ENCODE measurements at places on chromosomes 7 and 10. TPM values are rescaled to one million over a fixed set of nuclear protein-coding genes. Genes with fewer than 3 reads are reported as not detected.

- DNase-seq, result peak; percentile 44
Measured at GRCh38 chr7:75879771-75880184, 944 bp downstream of the RHBDD2 start.

Gene CUBN
- total RNA-seq, result 7.7 TPM

DNA sequence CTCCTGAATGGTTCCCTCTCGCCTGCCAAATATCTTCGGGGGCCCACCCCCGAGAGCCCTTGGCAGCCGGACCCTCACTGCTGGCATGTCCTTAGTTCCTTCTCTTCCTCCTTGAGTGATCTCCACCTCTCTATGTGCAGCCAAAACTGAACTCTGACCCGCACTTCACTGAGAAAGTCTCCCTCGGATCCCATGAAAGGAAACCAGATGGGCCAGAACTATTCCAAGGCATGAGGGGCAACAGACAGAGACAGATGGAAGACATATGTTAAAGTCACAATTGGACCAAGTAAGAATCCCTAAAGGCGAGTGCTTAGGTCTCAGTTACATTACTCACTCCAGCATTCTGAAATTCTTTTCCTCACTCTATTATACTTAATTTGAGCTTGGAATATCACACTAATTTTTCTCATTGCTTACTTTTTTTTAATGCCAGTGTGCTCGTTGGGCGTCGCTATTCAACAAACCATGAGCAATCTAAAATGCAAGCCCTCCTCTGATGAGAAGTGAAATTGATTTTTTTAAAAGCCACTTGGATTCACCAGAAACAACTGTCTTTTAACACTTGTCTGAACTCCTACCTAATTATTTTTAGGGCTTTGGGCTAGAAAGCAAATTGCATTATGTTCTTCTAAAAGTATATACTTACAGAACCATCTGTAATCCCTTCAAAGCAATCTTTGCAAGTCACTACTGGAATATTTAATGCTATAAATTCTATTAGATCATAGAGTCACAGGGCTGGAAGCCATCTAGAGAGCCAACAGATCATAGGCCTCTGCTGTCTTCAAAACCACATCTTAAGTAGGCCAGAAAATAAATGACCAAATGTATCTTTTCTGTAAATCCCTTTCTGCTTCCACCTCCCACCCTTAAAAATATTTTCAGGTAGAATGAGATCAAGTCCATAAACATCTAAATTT, 43.3 kb upstream of the EZH2 start:
- DNase-seq, result no peak

DNA sequence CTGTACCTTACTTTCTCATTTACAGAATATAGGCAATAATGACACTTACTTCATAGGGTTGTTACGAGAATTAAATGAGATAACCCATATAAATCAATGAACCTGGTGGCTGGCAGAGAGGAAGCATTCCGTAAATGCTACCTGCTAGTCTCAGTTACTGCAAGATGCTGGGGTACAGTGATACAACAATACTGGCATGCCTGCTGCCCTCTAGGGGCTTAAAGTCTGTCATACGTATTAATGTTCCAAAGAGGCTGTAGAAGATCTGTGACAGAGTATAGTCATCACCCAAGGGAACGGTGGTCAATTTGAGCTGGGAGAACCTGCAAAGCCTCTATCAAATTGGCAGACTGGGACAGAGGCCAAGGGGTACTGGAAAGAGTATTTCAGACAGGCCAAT, 421.5 kb downstream of the GPAM start:
- no peak for DNase-seq

DNA sequence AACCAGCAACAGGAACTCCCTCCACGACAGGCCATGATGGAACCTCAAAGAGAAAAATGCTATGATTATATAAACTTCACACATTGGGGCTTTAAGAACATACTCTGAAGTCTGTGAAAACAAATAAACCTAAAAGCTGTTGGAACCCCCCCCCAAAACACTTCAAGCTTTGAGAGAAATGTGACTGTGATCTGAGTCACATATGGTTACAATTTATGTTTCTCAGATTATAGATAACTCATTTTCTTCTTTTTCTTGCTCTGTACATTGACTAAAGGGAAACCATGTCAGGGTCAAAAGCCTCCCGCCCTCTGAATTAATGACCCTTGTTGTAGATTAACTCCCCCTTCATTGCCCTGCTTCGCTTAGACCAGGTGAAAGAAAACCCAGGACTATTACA, 15.8 kb downstream of the VOPP1 start:
- no peak for DNase-seq

GRCh38 chr7:128022631-128023532, 8.4 kb downstream of the LRRC4 start:
- no peak for DNase-seq

Gene HNRNPF
- total RNA-seq, result 124 TPM

DNA sequence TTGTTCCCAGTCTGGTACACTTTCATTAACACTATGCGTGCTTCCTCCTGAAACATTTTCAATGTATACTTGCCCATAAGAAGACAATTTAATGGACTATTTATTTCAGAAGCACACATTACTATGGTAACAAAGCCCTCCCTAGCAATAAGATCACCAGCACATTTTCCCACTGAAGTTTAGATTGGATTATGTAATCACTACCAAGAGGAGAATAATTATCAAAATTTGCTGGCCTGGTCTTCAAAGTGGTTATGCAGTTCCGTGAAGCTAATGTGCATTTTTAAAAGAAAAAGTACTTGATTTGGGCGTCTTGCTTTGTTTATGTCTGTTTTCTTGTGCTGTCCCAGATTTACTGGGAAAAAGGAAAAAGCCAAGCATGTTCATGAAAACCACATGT, 61.9 kb downstream of the AP3M1 start:
- no peak for DNase-seq

GRCh38 chr10:73368238-73368637, 9.6 kb upstream of the CFAP70 start:
- no peak for DNase-seq

Gene DNAJC12
- total RNA-seq, result not detected

GRCh38 chr7:127437241-127437640, 44.7 kb upstream of the ZNF800 start:
- DNase-seq, result no peak

Gene SPDYE5
- total RNA-seq, result 0.30 TPM

Gene HSPA12A
- total RNA-seq, result 0.89 TPM

GRCh38 chr10:80662429-80663261, 124.9 kb downstream of the SH2D4B start:
- peak; percentile 39 for DNase-seq

Gene SNCG
- not detected for total RNA-seq

GRCh38 chr7:100967292-100967863, 2.0 kb upstream of the MUC12 start:
- no peak for DNase-seq

DNA sequence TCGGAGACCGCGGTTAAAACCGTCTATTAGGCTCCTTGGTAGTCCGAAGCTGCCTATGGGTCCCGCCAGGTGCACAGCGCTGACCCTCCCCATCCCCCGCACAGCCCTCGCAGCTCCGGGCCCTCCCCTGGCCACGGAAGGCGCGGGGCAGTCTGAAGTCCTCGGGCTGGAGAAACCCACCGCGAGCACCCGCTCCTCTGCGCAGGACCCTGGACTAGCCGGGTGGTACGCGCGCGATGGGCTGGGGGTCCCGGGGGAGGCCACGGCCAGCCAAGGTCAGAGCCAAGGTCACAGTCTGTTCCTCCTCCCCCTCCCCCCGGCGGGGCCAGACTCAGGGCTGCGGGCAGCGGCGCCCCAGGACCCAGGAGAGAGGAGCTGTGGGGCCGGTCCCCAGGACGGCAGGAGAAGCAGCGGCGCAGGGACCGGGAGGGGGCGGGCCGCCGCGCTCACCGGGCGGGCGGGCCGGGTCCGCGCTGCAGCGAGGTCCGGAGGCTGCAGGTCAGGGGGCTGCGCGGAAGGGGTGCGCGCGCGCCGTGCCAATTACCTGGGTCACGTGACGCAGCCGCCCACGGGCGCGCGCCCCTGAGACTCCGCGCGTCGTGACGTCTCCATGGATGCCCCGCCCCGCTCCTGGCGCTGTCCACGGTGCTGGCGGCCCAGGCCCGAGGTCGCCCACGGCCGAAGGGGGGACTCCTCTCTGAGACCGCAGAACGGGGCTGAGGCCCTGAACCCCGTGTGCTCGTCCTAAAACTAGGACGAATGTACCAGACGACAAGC, at the start of gene OGDHL:
OGDHL (minus strand) TSS at position 535 of the 777 bp plus-strand sequence. CDS start 3,731 bp downstream, outside the sequence.
- DNase-seq, result no peak

Gene GARIN1A
- 3.7 TPM for total RNA-seq

GRCh38 chr7:124764847-124765400, 668 bp downstream of the GPR37 start:
- DNase-seq, result no peak

DNA sequence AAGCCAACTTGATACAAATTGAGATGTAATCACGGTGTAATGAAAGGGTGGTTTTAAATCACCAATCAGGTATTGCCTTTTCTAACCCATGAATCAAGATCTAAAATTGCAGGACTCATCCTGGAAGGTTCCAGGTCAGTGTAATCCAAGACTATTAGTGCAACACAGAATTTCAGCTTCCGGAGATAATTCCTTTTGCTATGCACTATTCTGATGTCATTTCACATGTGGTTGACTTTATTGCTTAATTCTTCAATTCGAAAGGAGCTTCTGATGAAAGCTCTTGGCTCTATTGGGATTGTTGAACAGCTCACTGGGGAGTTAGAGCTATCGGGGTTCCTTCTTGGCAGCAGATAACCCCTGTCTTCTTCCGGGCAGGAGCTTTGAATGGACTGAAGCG, 147.4 kb upstream of the INSYN2A start:
- no peak for DNase-seq

Gene NYAP1
- total RNA-seq, result 0.89 TPM

Gene TAC1
- not detected for total RNA-seq

DNA sequence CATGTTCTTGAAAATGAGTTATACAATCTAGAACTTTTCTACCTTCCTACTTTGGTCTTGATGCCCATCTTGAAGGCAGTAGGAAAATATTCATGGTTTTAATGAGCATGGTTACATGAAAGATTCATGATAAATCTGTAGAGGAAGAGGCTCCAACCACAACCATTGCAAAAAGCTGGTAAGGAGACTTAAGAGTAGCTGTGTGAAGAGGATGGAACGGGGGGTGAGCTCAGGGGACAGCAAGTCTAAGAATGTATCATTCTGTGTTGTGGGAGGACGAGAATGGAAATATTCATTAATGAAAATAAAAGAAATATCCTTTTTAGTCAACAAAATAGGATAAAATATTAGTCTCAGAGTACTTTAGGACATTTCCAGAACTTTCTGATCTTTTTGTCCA, 81.1 kb downstream of the BMPER start:
- DNase-seq, result no peak

- DNase-seq, result no peak
Measured at GRCh38 chr7:130047831-130048230, 3.3 kb downstream of the ZC3HC1 start.

GRCh38 chr7:84705706-84706105, 481.1 kb downstream of the SEMA3D start:
- DNase-seq, result no peak

DNA sequence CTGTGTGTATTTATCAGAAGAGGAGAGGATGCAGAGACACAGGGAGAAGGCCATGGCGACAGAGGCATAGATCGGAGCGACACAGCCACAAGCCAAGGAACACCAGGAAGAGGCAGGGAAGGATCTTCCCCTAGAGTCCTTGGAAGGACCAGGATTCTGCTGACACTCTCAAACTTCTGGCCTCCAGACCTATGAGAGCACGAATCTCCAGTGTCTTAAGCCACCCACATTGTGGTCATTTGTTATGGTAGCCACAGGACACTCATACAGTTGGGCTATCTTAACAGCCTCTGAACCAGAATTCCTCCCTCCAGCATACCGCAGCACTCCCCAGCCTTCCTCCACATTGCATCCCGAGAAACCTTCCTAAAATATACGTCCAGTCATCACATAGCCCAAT, 367.0 kb upstream of the MGMT start:
- no peak for DNase-seq

Gene GSTO1
- 61.5 TPM for total RNA-seq

- DNase-seq, result no peak
Measured at GRCh38 chr10:70682920-70683600, 10.8 kb downstream of the ADAMTS14 start.

Gene CTNNA3
- not detected for total RNA-seq

GRCh38 chr7:155889636-155890511, 77.6 kb upstream of the SHH start:
- DNase-seq, result no peak

GRCh38 chr7:73919694-73920375, 58.9 kb downstream of the TMEM270 start:
- no peak for DNase-seq

- DNase-seq, result no peak
Measured at GRCh38 chr10:131758939-131759301, 141.9 kb upstream of the PPP2R2D start.

GRCh38 chr7:137953665-137954470, 48.0 kb downstream of the CREB3L2 start:
- no peak for DNase-seq

DNA sequence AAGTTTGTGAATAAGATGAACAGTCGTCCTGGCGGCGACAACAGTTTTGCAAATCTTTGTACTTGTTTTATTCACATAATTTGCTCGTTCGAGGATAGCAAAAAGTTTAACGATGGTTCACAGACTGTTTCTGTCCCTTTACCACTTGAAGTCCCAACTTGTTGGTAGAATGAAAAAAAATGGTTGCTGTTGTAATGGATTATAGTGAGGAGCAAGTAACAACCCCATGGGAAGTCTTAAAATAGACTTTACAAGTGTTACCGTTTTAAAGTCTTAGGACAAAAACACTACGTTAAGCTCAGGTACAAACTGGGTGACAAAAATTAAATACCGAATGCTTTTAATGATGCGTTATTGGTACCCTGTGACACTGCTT, 589 bp downstream of the LSM8 start:
- no peak for DNase-seq

DNA sequence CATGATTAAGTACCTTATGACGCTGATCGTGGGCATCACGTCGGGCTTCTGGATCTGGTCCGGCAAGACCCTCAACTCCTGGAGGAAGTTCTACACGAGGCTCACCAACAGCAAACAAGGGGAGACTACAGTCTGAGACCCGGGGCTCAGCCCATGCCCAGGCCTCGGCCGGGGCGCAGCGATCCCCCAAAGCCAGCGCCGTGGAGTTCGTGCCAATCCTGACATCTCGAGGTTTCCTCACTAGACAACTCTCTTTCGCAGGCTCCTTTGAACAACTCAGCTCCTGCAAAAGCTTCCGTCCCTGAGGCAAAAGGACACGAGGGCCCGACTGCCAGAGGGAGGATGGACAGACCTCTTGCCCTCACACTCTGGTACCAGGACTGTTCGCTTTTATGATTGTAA, 2.5 kb downstream of the FZD1 start:
- DNase-seq, result no peak

DNA sequence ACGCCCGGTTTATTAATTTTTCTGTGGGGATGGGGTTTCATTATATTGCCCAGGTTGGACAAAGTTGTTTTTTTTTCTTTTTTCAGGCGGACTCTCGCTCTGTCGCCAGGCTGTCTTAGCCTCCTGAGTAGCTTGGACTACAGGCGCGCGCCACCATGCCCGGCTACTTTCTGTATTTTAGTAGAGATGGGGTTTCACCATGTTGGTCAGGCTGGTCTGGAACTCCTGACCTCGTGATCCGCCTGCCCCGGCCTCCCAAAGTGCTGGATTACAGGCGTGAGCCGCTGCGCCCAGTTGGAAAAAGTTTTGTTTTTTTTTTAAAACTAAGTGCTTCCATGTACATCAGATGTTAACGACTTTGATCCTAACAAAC, 542 bp upstream of the ZNF394 start:
- DNase-seq, result no peak

- no peak for DNase-seq
Measured at GRCh38 chr7:145082366-145083161, 246.7 kb upstream of the TPK1 start.
